Stimulated activated CD8-positive, alpha-beta memory T cell treated with anti-CD3 and anti-CD28 coated beads, Interleukin-4, amount 100 ng/mL, for 24 hours (primary cell): ENCODE measurements at places on chromosomes 1 and 21.

DNA sequence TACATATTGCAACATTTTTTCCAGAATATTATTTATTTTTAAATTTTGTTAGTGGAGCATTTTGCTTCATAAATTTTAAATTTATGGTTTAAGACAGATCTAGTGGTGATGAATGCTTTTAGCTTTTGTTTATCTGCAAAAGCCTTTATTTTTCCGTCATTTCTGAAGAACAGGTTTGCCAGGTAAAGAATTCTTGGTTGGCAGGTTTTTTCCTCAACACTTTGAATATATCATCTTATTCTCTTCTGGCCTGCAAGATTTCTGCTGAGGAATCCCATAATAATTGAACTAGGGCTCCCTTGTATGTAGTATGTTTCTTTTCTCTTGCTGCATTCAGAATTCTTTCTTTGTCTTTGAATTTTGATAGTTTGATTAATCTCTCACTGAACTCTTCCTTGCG lies 50.8 kb upstream of the SAMD13 start:
- DNase-seq = no peak

DNA sequence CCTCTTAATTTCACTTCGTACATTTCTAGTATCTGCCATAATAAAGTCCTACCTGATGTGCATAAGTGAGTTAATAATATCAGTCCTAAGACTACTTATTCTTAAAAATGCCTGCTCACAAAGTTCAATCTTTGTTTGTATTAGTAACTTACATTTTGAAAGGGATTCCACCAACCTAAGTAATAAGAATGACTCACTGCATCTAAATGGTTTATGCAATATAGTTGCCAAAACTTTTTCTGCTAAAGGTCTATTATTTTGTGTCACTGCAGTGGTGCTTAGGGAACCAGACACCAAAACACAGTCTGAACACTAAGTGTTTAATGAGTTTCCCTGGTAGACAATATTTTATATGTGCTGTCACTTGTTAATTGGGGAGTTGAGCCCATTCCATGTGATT lies 1.8 kb downstream of the ZNF669 start:
- no peak for DNase-seq

GRCh38 chr1:229562686-229563085 lies 4.2 kb upstream of the ABCB10 start:
- DNase-seq = no peak

- peak; percentile 34 for DNase-seq
Observed at GRCh38 chr1:6348511-6349191, 44.9 kb downstream of the ACOT7 start.

DNA sequence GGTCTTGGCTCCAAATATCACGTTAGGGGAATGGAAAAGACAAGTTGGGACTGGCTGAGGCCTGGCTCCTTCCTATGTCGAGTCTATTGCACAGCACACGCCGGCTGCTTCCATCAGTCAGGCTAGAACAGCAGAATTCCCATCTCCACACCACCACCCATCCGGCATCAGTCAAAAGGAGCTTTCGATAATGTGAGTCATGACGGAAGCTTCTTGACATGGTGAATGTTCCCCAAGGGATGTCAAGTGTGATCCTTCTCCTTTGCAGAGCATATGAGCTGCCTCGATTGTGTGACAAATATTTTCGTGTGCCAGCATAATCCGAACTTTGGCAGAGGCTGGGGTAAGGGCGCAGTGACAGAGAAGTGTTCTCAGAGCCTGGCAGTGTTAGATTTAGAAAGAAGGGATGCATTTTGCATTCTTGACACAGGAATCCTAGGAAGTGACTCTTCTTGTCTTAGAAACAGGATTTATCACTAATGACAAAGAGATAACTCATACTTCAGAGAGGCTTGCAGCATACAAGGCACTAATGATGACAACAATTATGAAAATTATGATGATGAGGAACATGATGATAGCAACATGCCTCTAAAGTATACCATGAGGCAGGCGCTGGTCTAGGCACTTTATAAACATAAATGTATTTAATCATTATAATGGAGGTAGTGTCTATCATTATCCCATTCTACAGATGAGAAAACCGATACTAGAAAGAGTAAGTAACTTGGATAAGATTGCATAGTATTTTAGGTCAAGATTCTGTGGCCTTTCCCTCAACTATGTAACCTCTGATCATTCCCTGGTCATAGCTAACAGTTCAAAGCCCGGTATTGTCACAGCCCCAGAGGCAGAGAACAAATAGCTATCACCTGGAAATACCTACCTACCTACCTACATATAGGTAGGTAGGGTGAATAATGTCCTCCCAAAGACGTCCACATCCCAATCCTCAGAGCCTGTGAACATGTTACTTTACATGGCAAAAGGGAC lies 135.0 kb downstream of the KCNJ6 start:
- no peak for DNase-seq

GRCh38 chr1:159428536-159428935 lies 3.5 kb upstream of the OR10J4 start:
- DNase-seq = no peak

DNA sequence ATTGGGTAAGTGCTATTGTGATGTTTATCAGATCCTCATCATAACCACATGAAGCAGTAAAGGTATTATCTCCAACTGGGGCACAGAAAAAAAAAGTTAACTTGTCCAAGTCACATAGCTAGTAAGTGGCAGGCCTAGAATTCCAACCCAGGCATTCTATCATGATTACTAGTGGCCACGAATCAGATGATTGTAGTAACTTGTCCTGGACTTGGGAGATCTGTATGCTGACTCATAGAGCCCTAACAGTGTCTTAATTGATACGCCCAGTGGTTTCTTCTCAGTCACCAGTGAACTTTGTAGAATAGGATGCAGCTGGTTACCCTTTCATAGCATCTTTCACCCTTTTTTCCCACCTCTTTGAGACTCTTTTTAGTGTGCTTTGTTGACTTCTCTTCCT lies 91.1 kb upstream of the UBE2U start:
- no peak for DNase-seq
